ENCODE measurements at places on chromosomes 7 and 10. TPM values are rescaled to one million over a fixed set of nuclear protein-coding genes. Genes with fewer than 3 reads are reported as not detected.

Gene PCLO
- 0.27 TPM for total RNA-seq

Gene HOXA2
- total RNA-seq: 0.71 TPM

DNA sequence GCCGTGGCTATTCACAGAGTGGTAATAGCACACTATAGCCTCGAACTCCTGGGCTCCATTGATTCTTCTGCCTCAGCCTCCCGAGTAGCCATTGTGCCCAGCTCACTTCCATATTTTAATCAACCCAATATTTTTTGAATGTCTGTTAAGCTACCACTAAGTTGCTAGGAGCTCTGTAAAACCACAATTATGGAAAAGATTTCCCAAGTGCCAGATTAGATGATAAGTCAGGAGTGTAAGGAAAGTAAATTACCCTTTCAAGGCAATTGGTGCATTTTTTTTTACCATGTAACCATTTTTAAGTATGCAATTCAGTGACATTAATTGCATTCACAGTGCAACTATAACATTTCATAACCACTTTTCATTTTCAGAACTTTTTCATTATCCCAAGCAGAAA, 87.5 kb upstream of the GATAD1 start:
- DNase-seq: no peak
- H3K4me3 ChIP-seq: no peak overlapping the region
- no peak overlapping the region for H3K27ac ChIP-seq
- no peaks in the 10 kb centered on the region for H3K4me1 ChIP-seq

- H3K4me1 ChIP-seq: no peaks in the 10 kb centered on the region
- peaks cover 27% of the 10 kb centered on the region for H3K36me3 ChIP-seq
- H3K27ac ChIP-seq: no peak overlapping the region
- no peak overlapping the region for H3K4me3 ChIP-seq
Measured at GRCh38 chr10:35042783-35043182, 47.4 kb downstream of the CUL2 start.

- no peak for DNase-seq
- H3K27ac ChIP-seq: no peak overlapping the region
- no peaks in the 10 kb centered on the region for H3K36me3 ChIP-seq
- no peaks in the 10 kb centered on the region for H3K4me1 ChIP-seq
Measured at GRCh38 chr7:116222501-116222900, 12.2 kb downstream of the TES start.

DNA sequence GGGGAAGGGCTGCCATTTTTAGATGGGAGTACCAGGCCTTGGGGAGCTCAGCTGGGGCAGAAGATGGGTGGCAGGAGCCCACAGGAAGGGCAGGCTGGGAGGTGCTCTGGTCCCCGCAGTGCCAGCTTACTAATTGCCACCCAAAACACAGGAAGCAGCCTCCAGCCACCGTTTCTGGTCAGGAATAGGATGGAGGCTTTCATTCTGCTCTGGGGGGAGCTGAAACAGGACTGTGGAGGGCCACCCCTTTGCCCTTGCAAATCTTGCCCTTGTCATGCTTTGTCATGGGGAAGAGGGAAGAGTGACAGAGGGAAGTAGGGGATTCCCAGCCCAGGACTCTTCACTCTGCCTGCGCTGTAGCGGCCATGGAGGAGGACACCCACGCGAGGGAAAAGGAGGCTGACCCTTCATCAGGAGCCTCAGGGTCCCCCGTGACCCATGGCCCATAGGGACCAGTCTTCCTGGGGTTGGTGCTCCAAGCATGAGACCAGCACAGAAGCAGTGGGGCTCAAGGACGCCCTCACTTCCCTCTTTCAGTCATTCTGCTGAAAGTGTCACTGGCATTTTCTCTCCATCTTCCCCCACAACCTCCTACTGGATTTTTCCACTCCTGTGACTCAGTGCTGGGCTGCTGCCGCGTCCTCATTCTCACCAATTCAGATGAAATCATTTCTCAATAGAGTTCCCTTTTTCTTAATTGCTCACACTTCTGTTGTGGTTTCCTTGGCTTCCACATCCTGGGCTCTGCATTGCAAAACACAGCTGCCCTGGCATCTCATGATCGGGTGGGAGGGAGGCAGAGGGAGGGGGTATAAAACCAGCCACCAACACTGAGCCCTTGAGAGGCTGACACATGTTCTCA, 61.9 kb downstream of the MKI67 start:
- H3K36me3 ChIP-seq: peaks cover 14% of the 10 kb centered on the region
- H3K27me3 ChIP-seq: peaks cover 3% of the 10 kb centered on the region
- H3K4me1 ChIP-seq: peaks cover 36% of the 10 kb centered on the region
- no peak overlapping the region for H3K4me3 ChIP-seq
- peak; percentile 84 for DNase-seq

DNA sequence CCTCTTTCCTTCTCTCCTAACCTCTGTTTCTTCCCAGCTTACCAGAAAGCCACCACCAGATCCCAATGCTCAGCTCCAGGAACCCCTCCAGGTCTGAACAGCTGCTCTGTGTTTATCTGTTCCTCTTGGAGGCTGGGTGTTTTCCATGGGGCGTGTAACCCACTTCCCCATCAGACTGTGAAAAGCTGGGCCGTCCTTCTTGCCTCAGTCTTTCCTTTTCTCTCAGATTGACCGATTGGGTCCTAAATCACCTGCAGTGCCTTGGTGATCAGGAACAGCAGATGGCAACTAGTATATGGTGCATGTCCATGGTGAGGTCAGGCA, 4.8 kb downstream of the SH3PXD2A start:
- DNase-seq: peak; percentile 65
- H3K36me3 ChIP-seq: peaks cover 10% of the 10 kb centered on the region
- peak overlapping the region; percentile 60 for H3K27ac ChIP-seq
- H3K27me3 ChIP-seq: no peaks in the 10 kb centered on the region
- no peak overlapping the region for H3K4me3 ChIP-seq
- peaks cover 64% of the 10 kb centered on the region for H3K4me1 ChIP-seq

DNA sequence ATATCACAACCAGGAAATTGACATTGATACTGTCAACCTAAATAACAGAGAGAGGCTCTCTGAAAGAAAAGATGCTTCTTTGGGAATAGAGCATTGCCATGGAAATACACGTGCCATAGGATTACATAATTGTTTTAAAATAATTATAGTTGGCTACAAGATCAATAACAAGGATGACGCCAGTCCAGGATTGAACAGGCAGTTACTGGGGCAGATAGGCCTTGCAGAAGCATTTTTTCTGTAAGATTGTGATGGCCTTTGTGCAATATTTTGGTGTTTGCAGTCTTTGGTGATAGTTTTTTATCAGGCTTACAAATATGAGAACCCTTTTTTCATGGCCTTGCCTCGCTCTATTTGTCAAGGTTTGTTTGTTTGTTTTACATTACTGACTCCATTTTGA, 10.5 kb downstream of the ACADSB start:
- H3K27ac ChIP-seq: no peak overlapping the region
- H3K4me3 ChIP-seq: no peak overlapping the region
- DNase-seq: no peak
- H3K27me3 ChIP-seq: no peaks in the 10 kb centered on the region
- no peaks in the 10 kb centered on the region for H3K36me3 ChIP-seq
- no peaks in the 10 kb centered on the region for H3K4me1 ChIP-seq

DNA sequence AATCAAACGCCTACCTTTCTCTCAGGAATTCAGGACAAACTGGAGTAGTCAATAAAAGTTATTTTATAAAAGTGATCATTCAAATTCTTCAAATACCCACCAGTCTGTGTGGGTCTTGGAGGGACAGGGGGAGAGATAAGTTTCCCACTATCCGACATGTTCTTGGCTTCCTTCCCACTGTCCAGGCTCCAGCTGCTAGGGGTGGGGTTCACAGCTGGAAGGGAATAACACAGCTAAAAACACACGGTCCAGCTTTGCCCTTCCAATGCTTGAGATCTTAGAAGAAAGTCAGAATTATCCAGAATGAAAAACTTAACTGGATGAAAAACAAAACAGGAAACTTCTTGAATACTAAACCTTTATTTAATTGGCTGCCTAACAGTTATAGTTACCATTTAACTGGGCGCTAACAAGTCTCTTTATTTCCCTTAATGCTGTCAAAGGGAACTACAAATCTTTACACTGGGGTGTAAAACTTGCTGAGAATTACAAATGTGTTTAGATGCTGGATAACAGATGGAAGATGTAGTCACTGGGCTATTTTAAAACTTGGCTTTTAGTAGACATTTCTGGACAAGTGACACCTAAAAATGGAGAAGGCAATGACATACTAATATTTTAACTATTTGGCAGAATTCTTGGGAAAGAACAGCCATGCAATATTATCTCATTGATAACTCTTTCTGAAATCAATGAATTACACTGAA, 172.8 kb upstream of the IMMP2L start:
- H3K4me3 ChIP-seq: no peak overlapping the region
- peak; percentile 70 for DNase-seq
- peaks cover 6% of the 10 kb centered on the region for H3K36me3 ChIP-seq
- H3K27ac ChIP-seq: no peak overlapping the region
- H3K4me1 ChIP-seq: peaks cover 3% of the 10 kb centered on the region

GRCh38 chr7:81618396-81619014, 151.3 kb downstream of the HGF start:
- no peaks in the 10 kb centered on the region for H3K27me3 ChIP-seq
- no peak overlapping the region for H3K4me3 ChIP-seq
- no peak for DNase-seq
- H3K27ac ChIP-seq: no peak overlapping the region

DNA sequence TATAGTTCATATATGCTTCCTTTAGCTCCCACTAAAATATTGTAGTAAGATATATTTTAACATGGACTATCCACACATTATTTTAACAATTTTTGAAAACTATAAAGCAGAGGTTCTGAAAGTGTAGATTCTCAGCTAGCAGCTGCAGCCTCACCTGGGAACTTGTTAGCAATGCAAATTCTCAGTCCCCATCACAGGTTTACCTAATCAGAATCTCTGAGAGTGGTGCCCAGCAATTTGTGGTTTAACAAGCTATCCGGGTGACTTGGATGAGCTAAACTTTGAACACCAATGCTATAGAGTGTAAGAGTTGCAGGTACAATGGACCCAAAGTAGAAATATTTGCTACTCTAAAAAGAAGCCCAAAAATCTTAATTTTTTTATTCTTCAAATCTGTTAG, 99.8 kb upstream of the MDFIC start:
- no peaks in the 10 kb centered on the region for H3K36me3 ChIP-seq
- no peak overlapping the region for H3K4me3 ChIP-seq
- H3K27me3 ChIP-seq: no peaks in the 10 kb centered on the region

DNA sequence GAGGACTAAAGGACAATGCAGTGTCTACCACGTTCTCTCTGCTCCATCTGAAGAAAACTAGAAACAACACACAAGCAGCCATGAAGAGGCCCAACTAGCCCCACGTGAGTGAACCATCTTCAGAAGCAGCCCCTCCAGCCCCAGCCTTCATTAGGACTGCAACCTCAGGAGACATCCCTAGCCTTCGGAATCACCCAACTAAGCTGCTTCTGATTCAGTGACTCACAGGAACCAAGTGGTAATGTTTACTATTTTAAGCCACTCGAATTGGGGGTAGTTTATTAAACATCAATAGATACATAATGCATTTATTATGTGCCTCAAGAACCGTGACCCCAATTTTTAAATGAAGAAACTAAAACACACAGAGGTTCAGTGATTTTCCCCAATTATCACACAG, 22.6 kb downstream of the ARHGAP12 start:
- no peaks in the 10 kb centered on the region for H3K27me3 ChIP-seq
- H3K36me3 ChIP-seq: peaks cover 3% of the 10 kb centered on the region
- H3K4me1 ChIP-seq: peaks cover 4% of the 10 kb centered on the region

- peak; percentile 91 for DNase-seq
- peaks cover 20% of the 10 kb centered on the region for H3K4me1 ChIP-seq
- peak overlapping the region; percentile 47 for H3K4me3 ChIP-seq
- H3K27ac ChIP-seq: peak overlapping the region; percentile 92
Measured at GRCh38 chr10:68598978-68599770, 39.0 kb downstream of the TET1 start.
